ENCODE measurements at places on chromosomes 11 and 22.

DNA sequence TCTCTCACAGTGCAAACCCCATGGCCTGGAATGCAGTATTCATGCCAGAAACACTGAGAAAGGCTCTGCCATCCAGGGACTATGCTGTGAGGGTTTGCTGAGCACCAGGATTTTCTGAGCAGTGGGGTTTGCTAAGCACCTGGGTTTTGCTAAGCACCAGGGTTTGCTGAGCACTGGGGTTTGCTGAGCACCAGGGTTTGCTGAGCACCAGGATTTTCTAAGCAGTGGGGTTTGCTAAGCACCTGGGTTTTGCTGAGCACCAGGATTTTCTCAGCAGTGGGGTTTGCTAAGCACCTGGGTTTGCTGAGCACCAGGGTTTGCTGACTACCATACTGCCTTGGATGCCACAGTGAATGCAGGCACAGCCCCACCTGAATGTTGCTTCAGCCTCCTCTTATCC, 48.3 kb upstream of the SMIM38 start:
- DNase-seq = no peak

DNA sequence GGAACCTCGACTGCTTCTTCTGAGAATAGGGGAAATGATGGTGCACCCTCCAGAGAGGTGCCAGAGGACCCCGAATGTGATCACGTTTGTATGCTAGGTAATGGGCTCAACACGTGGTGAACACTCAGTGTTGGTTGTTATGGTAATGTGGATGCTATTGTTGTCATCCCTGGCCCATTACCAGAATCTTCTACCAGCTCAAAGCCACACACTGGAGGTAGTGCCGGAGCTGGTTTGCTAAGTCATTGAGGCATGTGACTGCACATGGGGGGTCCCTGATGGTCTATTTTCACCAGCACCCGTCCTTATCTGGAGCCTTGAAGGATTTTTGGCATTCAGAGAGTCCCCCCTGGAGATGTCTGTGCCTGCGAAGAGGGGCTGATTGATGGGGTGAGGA, 119.1 kb upstream of the CD82 start:
- no peak for DNase-seq

- DNase-seq = no peak
Measured at GRCh38 chr11:14971865-14972580, at the start of gene CALCA. Gene CALCA, minus strand, starts transcription at chr11:14972351. Its CDS starts 1,159 bp downstream, at chr11:14971192.

DNA sequence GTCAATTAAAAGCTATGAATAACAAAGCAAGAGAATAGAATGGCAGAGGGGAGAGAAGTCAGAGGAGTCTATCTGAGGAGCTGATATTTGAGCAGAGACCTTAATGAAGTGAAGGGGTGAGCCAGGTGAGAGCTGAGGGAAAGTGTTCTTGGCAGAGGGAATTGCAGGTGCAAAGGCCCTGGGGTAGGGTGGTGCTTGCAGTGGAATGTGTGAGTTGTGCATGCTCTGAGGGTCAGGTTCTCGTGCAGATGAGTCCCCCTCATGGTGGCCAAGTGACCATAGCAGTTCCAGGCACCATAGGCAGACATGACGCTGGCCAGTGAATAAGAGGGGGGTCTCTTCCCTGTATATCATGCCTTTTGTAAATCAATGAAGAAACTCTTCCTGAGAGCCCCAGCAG, 58.9 kb upstream of the ALX4 start:
- DNase-seq = no peak

DNA sequence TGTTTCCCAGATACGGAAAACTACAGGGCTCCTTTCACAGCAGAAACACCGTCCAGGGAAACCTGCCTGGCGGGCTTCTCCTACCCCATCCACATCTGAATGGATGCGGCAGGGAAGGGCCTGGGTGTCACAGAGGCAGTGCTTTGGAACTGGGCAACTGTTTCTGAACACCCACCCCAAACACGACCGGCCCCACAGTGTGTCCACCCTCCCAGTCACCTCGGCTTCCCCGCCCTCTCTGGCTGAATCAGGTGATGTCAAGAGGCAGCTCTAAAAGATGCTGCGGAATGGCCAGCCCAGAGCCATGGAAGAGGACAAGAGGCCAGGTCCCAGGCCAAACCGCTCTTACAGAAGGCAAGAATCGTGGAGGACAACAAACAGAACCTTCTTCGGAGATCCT, 22.0 kb downstream of the IFT27 start:
- DNase-seq = no peak

- DNase-seq = no peak
Measured at GRCh38 chr11:121564948-121565684, 112.3 kb upstream of the SORL1-AS1 start.

DNA sequence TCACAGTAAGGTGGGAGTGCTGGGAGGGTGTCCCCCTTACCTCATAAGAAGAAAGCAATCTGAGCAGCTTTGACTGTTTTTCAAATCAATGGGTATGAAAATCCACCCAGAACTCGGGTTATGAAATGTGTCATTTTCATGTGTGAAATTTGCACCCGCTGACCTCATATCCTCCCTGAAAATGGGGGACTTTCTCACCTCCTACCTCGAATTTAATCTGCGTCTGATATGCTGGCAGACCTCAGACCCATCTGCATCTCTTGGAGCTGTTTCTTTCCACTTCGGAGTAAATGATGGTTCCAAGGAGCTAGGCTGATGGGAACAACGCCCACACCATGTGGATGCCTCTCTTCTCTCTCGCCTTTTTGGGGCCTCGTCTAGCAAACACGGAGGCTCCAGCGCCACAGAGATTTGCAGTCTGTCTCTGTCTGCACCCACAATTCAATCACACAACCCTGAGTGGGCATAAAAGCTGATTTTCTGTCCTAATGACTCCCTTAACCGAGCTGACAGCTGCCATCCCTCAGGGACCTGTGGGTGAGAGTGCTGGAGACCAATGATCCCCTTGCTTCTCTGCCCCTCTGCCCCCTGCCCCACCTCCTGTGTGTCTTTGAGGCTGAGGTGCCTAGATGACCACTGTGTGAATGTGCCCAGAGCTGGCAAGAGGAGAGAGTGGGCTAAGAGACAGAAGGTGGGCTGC, 71.0 kb downstream of the TRIM29 start:
- DNase-seq = no peak

- no peak for DNase-seq
Measured at GRCh38 chr11:12125609-12126149, 15.3 kb downstream of the MICAL2 start.

GRCh38 chr22:16975155-16975885, 32.7 kb downstream of the GAB4 start:
- no peak for DNase-seq

DNA sequence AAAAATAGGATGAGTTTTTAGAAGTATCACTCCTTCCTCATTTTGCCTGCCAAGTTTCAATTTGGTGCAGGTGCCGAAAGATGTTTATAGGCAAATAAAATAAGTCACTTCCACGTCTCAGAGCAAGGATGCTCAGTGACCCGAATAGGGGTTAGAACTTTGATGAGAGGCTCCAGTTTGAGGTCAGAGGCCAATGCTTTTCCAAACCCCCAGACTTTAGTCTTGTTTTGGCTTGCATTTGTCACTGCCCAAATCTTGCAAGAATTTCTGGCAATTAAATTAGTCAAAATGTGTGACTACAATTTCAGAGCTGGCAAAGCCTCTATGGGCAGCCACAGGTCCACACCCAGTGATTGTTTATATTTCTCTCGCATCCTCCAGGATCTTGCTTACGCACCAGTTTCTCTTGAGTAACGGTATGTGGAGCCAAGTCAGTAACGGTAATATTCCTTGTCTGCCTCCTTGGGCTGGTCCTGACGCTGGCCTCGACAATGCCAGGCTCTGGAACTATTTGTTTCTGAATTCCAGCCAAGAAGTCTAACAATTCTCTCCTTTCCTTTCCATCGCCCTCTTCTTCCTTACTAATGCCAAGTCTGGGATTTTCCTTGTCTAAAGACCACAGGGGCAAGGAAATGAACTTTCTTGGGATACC, 9.9 kb upstream of the NUP160 start:
- DNase-seq = no peak

DNA sequence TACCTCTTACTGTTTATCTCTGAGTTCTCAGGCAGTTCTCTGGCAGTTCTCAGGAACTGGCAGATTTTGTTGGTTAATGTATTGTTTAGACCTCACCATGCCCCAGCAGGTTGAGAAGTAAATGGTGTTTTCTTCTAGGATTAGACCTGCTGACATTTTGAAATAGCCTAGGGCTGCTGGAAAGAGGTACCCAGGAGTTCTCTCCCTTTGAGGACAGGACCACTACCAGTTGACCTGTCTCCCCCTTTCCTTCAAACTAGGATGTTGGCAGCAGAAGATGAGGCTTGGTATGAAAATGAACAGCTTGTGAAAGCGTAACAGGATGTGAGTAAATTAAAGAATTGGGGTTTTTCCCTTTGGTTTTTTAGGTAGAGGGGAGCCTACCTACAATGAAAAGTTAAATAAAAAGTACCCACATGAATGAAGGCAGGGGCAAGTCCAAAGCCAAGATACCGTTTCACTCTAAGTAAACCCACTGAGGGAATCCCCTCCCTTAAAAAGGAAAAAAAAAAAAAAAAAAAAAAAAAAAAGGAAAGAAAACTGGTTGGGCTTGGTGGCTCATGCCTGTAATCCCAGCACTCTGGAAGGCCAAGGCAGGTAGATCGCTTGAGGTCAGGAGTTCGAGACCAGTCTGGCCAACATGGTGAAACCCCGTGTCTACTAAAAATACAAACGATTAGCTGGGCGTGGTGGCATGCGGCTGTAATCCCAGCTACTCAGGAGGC, 96.2 kb downstream of the PDHX start:
- DNase-seq = no peak

- DNase-seq = no peak
Measured at GRCh38 chr22:29765905-29766631, 739 bp downstream of the ZMAT5 start.

GRCh38 chr11:41483956-41484355, 24.5 kb upstream of the LRRC4C start:
- no peak for DNase-seq

- peak; percentile 55 for DNase-seq
Measured at GRCh38 chr22:49930596-49931412, 12.4 kb downstream of the CRELD2 start.

DNA sequence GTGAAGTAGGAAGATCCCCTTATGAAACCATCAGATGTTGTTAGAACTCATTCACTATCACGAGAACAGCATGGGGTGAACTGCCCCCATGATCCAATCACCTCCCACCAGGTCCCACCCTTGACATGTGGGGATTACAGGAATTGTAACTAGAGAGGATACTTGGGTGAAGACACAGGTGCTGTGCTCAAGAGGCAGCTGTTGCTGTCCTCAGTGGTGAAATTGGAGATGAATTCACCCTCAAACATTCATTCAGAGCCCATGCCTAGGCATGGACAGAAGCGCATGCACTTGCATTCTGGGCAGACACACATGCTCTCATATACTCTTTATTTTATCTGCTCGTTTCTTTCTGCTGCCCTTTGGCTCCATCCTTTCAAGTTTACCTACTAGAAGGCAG, 385.0 kb downstream of the INSC start:
- DNase-seq = no peak

DNA sequence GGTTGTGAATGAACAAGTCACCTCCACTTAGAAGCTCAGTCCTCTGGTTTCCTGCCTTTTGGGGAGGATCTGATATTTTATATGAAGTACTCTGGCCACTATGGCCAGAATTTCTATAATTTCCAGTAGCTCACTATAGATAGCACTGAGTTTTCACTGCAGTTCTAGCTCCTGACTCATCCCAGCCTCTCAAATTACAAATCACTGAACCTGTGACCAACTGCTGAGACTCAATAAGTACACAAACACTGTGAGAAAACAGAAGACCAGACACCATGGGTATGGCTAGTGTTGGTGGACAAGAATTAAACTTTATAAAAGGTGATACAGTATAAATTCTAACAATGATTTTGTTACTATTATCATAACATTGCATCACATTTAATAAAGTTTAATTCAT, 47.1 kb upstream of the UCP3 start:
- no peak for DNase-seq

DNA sequence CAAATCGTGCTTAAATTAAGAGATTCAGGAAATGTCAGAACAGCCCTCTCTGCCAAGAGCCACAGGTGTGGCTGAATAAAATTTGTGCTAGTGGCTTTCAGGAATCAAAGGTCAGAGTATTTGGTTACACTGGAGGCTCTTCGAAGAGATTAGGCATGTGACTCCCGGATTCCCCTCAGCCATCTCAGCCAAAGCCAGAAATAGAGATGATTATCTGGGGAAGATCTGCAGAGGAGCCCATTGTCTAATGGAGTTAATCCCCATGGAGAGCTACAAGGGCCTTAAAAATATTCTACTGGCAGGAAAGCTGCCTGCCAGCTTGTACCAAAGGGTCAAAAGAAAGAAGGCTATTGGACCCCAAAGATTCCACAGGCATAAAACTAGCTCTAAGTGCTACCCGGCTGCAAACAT, 1259.5 kb downstream of the TBC1D22A start:
- DNase-seq = no peak

- DNase-seq = no peak
Measured at GRCh38 chr22:40388231-40388630, 17.8 kb downstream of the SGSM3 start.

GRCh38 chr11:78929207-78929905, 354.7 kb upstream of the NARS2 start:
- no peak for DNase-seq

GRCh38 chr11:117489999-117490679, 162.5 kb downstream of the CEP164 start:
- no peak for DNase-seq

DNA sequence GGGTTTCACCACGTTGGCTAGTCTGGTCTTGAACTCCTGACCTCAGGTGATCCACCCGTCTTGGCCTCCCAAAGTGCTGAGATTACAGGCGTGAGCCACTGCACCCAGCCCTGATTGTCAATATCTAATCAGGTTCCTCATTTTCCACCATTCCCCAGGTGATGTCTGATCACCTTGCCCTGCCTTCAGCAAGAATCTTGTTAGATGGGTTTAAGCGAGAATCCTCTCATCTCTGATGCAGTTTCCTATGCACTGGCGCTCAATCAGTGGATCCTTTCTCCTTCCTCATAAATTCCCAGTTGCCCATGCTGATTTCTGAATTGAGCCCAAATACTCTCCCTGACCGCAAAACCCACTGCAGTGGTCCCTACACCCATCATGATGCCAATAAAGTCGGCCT, 664 bp upstream of the ZC3H7B start:
- DNase-seq = no peak

DNA sequence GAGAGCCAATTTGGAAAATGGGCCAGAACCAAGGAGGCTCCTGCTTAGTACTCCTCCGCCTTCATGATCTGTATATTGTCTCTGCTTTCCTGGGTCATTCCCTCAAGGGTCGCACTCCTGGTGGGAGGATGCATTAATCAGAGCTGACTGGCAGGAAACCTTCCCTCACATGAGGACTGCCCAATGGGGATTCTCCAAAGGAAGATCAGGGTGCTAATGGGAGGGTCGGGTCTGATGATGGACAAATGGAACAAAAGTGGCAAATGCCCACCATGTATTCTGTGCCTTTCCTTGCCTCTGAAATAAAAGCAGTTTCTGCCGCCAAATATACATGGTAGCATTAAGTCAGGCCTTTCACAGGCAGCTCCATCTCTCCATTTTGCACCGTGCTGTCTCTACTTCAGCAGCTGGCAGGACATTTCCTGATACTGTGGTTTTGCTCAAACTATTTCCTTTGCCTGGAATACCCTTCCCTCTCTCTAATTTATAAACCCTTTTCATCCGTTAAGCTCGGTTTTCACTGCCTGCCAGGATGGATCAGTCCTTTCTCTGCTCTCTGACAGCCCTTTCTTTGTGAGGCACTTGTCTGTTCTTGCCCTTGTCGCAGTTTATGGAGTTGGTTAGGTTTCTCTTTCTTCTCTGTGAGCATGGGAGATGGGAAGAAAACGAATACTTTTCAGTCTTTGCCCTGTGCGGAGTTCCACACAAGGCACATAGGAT, 13.5 kb downstream of the SREBF2 start:
- DNase-seq = no peak
